ENCODE measurements at places on chromosomes 6 and 20.

- no peak for DNase-seq
These were observed 7.8 kb downstream of the MBOAT1 start for GRCh38 chr6:20204512-20204894.

- DNase-seq, result no peak
These were observed 61.7 kb downstream of the ESF1 start for GRCh38 chr20:13723011-13723410.

GRCh38 chr6:167588181-167588919 is 238.4 kb upstream of the AFDN start:
- peak; percentile 42 for DNase-seq

- no peak for DNase-seq
These were observed 222.6 kb downstream of the FOXC1 start for GRCh38 chr6:1832358-1832757.

DNA sequence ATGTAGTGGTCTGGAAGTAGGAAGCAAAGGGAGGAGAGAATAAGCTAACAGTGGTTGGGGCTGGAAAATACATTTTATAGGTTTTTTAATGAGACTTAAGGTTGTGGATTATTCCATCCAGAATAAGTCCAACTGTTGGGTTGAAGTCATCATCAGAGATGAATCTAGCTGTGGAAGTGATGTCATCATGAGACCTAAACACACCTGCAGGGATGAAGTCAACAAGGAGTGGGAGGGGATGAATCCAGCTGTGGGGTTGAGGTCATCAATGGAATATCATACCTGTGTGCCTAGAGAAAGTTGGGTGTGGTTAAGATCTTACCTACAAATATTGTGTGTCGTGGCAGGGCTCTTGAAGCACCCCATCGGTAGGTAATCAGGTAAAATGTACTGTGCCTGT is 730.7 kb downstream of the RFPL4B start:
- DNase-seq, result no peak
